ENCODE measurements at places on chromosomes 1 and 21. TPM values are rescaled to one million over a fixed set of nuclear protein-coding genes. Genes with fewer than 3 reads are reported as not detected.

- no peak for DNase-seq
Observed at GRCh38 chr1:223234170-223234514, 91.1 kb upstream of the TLR5 start.

DNA sequence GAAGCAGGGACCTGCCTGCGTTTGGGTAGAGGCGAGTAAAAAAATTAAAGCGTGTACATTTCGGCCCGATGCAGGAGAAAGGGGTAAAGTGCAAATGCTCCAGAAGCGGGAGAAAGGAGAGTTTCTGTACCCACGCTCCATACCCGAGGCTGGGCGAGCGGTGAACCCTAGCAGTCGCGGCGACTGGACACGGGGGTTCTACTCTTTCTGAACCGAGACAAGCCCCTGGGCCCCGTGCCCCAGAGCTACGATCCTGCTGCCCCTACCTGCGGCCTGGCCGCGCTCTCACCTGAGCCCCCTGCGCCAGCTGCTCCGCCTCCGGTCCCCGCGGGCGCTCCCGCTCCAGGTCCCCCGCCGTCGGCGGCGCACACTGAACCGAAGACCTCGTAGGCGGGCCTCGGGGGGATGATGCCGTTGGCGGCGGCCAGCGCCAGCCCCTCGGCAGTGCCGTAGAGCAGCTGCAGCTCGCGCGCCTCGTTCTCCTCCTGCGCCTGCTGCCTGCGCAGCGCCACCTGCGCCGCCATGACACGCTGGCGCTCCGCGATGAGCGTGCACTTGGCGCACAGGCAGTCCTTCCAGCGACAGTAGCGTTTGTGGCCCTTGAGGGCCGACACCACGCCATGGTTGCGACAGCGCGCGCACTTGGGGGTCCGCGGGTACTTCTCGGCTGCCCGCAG, 2.4 kb downstream of the DMRTA2 start:
- no peak for DNase-seq

DNA sequence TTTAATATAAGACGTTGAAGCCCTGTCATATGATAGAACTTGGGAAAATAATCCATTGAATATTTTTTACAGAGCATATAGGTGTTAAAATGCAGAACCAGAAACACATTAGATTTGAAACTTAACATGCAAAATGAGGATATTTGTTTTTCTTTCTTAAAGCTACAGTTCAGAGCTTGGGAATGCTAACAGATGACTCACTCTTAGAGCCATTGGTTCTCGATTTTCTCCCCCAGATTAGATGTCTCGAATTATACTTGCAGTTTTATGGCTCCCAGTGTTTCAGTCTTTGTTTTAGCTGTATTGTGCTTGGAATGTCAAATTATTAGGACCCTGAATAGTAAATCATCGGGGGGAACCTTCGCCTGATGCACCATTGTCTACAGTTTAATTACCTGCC, 575.7 kb upstream of the ZP4 start:
- DNase-seq: peak; percentile 69

DNA sequence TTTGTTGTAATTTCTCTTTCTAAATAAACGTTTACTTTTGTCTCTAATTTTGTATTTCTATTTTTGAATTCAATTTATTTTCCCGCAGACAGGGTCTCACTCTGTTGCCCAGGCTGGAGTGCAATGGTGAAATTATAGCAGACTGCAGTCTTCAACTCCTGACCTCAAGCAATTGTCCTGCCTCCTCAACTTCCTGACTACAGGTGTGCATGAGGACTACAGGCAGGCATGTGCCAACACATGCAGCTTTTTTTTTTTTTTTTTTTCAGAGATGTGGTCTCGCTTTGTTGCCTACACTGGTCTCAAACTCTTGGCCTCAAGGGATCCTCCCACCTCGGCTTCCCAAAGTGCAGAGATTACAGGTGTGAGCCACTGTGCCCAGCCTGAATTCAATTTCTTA, 36.7 kb upstream of the IL20 start:
- DNase-seq: no peak

DNA sequence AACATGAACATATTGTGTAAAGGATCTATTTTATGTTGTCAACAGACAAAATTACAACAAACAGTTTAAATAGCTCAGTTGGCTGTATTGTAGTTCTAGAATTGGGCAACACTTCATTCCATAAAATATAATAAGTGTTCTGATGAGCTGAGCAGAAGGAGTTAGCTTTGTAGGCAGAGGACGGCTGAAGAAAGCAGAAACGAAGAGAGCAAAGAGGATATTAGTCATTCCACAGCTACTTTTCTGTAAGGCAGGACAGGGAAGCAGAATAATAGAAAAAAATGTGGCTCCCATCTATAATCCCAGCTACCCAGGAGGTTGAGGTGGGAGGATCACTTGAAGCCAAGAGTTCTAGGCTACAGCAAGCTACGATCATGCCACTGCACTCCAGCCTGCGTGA, 20.2 kb upstream of the IVNS1ABP start:
- DNase-seq: no peak

GRCh38 chr1:58401991-58402390, 144.5 kb downstream of the OMA1 start:
- DNase-seq: peak; percentile 39

GRCh38 chr1:159707472-159708260, 6.7 kb downstream of the CRP start:
- DNase-seq: no peak

- DNase-seq: no peak
Observed at GRCh38 chr1:67777016-67777415, 56.3 kb downstream of the GNG12 start.

GRCh38 chr1:220748936-220749335, 814 bp downstream of the MTARC2 start:
- DNase-seq: peak; percentile 15

GRCh38 chr1:6868660-6869380, 83.6 kb downstream of the CAMTA1 start:
- DNase-seq: peak; percentile 23

- no peak for DNase-seq
Observed at GRCh38 chr1:83897516-83897915, 101.4 kb downstream of the TTLL7 start.

- no peak for DNase-seq
Observed at GRCh38 chr1:72693899-72694298, 411.6 kb upstream of the NEGR1 start.

DNA sequence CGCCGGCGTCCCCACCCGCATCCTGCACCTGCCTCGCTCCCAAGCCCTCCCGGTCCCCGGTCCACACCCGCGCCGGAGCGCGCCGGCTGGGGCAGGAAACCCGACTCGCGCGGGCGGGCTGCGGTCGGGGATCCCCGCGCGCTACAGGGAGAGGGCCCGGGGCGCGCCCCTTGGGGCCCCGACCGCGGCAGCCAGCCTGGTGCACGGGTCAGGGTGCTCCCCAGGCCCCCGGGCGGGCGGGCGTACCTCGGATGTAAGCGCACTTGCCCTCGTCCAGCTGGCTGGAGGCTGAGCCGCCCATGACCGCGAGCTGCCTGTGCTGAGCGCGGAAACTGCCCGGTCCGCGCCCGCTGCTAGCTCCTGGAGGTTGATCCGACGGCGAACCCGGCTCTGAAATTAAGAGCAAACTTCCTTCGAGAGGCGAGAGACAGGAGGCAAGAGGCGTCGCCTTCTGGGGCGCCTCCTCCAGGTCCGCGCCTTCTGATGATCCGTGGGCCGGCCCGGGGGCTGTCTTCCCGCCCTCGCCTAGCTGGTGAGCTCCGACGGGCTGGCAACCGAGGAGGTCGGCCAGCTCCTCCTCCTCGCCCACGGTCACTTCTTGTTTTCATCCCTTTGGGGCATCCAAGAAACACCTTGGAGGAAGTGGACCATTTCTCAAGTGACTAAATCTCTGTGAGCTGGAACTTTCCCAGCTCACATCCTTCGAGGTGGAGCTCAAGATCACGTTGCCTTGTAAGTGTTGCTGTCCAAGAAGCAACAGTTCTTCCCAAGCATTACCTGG, at the start of gene NIBAN1:
Gene NIBAN1 (minus strand): TSS at position 453 of the 781 bp plus-strand sequence. CDS start 152 bp downstream, at position 301.
- DNase-seq: peak; percentile 44

- no peak for DNase-seq
Observed at GRCh38 chr1:106751002-106751401, 305.5 kb upstream of the PRMT6 start.

DNA sequence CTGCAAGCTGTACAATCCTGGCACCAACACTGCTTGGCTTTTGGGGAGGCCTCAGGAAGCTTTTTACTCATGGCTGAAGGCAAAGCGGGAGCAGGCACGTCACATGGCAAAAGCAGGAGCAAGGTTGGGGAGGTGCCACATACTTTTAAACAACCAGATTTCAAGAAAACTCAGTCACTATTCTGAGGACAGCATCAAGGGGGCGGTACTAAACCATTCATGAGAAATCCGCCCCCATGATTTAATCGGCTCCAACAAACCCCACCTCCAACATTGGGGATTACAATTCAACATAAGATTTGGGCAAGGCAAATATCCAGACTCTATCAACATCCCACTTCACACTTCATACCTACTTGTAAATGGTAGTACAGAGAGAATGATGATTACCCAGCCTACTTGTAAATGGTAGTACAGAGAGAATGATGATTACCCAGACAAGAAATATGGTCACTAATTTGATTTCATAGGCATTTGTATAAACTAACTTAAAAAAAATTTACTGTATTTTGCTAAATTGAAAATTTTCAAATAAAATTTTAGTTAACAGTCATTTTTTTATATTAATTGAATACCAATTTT, 24.9 kb downstream of the ATP5PF start:
- DNase-seq: no peak

DNA sequence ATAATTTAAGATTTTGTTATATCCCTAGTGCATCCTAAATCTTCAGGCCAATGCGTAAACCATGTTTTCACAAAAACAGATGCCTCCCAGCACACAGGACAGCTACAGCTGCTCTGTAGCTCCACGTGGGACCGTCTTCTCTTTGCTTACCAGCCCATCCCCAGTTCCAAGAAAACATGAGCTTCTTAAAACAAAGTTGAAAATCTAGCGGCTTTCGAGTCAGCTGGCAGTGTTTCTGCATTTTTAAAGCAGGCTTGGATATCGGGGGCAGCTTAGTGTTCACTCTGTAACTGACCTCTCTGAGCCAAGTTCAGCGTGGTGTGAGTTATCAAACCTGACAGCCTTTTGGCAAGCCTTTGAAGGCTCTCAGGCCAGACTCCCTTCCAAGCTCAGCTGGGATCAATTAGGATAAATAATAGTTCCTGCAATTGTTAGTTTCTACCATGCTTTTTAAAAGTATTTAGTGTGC, 881.5 kb downstream of the LTN1 start:
- DNase-seq: peak; percentile 84

DNA sequence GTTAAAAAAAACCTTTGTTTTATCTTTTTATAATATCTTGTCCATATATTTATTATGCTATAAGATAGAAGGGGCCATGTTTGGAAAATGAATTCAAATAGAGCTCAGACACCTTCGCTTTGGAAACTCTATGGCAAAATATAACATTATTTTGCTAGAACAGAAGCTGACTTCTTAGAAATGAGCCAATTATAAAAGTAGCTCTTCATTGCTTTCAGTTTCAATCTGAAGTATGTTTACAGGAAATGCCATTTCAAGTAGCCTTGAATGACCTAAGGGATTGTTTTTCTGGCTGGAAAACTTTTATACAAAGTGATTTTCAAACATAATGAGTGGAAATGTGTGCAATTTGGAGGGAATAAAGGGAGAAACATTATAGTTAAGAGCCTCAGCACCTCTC, 37.8 kb upstream of the GBP5 start:
- peak; percentile 3 for DNase-seq

DNA sequence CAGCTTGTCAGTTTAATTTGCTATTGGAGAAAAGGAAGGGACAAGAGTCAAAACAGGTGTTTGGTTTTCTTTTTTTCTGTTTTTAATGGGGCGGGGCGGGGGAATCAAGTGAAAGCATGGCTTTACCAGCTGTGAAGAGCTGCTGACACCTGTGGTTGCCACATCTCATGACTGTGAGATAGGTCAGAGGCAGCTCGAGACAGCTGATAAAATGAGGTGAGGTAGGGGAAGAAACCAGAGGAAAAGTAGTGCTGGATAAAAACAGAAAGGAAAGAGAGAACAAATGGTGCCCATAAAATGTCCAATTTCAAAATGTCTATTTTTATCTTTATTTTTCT, 272.3 kb downstream of the NEGR1 start:
- DNase-seq: no peak

DNA sequence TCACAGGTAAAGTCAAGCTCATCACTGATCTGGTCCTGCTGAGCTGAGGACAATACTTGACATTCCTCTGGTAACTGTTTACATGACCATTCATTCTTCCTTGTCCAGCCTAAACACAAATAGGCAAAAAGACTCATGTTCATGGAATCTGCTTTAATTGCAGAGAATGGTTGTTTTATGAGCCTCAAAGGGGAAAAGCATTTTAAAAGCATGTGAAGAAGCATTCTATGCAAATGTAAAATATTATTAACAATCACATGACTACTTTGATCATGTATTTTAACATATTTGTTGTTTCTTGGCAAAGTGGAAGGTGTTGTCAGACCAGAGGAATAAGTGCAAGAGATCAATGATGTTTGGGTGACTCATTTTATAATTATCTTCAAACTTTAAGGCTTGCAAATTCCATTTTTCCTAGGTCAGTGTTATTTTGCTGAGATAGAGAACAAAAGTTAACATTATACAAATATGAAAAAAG, 133.7 kb downstream of the RUNX1 start:
- peak; percentile 58 for DNase-seq

- peak; percentile 55 for DNase-seq
Observed at GRCh38 chr1:193674292-193674944, 488.0 kb upstream of the B3GALT2 start.

- peak; percentile 80 for DNase-seq
Observed at GRCh38 chr1:77825131-77825709, 45.8 kb downstream of the MIGA1 start.

- DNase-seq: no peak
Observed at GRCh38 chr1:204714861-204715511, 29.4 kb upstream of the LRRN2 start.

DNA sequence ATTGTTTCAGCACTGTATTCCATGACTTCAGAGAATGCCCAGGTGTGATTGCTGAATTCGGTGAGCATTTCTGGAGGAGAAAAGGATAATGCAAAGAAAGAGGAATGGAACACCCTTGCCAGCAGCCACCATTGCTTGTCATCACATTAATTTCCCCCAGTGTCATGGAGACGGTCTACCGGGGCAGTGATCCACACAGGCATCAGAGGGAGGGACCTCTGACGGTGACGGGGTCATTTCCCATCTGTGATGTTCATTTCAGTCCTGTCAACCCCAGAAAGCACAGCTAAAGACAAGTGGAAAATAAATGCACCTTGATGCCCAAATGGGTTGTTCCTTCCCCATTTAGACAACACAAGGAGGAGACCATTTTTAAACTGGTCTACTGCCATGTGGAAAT, 376.4 kb downstream of the PCP4 start:
- no peak for DNase-seq

GRCh38 chr1:24968941-24969585, 39.0 kb upstream of the RUNX3 start:
- DNase-seq: no peak

GRCh38 chr1:211623515-211623914, 44.6 kb upstream of the SLC30A1 start:
- no peak for DNase-seq

Gene TAL1
- under 0.01 TPM for total RNA-seq

Gene MIXL1
- total RNA-seq: not detected

Gene OPTC
- total RNA-seq: not detected

Gene NPHS2
- total RNA-seq: not detected

Gene TOR1AIP2
- total RNA-seq: 61.4 TPM

Gene S100A12
- not detected for total RNA-seq

Gene FAM131C
- 0.50 TPM for total RNA-seq

Gene TFAP2E
- 0.26 TPM for total RNA-seq

Gene COL18A1
- total RNA-seq: 38.8 TPM

Gene LHX4
- under 0.01 TPM for total RNA-seq

Gene CD2
- total RNA-seq: not detected
